ENCODE measurements at places on chromosomes 12 and 14.

- no peak overlapping the region for H3K4me3 ChIP-seq
- H3K4me1 ChIP-seq, result no peaks in the 10 kb centered on the region
- no peak for DNase-seq
- H3K36me3 ChIP-seq, result peaks cover 47% of the 10 kb centered on the region
- no peaks in the 10 kb centered on the region for H3K27me3 ChIP-seq
- H3K27ac ChIP-seq, result no peak overlapping the region
Measured at GRCh38 chr14:68099495-68100045, 280.0 kb downstream of the RAD51B start.

DNA sequence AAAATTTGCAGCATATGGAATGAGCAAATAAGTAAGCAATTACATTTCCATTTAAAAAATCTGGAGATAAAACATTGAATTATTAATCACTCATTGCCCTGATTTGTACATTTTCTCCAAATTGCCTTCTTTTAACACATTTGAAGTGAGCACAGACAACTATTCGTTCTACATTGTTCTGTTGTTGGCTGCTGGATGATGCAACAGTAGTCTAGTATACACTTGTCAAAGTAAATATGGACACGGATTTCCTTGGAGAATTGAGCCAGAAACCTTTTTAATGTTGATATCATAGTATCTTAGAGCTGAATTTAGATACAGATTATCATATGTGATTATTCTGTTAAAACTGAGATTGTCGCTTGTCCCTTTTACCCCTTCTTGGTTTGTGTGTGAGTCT is 188.2 kb downstream of the FUT8 start:
- peaks cover 8% of the 10 kb centered on the region for H3K4me1 ChIP-seq
- DNase-seq, result no peak
- no peak overlapping the region for H3K27ac ChIP-seq
- peaks cover 7% of the 10 kb centered on the region for H3K36me3 ChIP-seq
- no peak overlapping the region for H3K4me3 ChIP-seq

DNA sequence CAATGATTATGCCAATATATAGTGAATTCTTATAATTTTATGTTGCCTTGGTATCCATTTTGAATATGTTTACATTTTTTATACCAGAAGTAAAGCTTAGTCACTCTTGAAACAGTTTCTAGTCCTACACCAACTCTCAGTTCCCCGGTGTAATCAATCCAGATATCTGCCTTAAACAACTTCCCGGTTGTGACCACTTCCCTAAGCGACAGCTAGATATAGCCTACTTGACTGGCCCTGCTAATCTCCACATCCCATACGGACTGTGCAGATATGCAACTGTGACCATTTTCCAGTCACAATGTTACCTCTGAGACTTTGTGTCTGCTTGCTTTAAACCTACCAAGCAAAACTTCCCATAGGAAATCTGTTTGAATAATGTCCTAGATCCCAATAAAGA is 1551.5 kb upstream of the SEL1L start:
- no peaks in the 10 kb centered on the region for H3K36me3 ChIP-seq
- H3K4me3 ChIP-seq, result no peak overlapping the region
- DNase-seq, result no peak
- no peak overlapping the region for H3K27ac ChIP-seq

GRCh38 chr12:52521568-52522266 is 1.5 kb upstream of the KRT5 start:
- peaks cover 4% of the 10 kb centered on the region for H3K27me3 ChIP-seq
- no peaks in the 10 kb centered on the region for H3K36me3 ChIP-seq
- H3K4me3 ChIP-seq, result no peak overlapping the region
- H3K27ac ChIP-seq, result no peak overlapping the region
- H3K4me1 ChIP-seq, result peaks cover 3% of the 10 kb centered on the region

- DNase-seq, result no peak
- H3K27ac ChIP-seq, result no peak overlapping the region
- H3K36me3 ChIP-seq, result peaks cover 11% of the 10 kb centered on the region
Measured at GRCh38 chr12:31843398-31844095, 114.7 kb upstream of the AMN1 start.

GRCh38 chr12:121651320-121651719 is 18.1 kb downstream of the MORN3 start:
- no peak overlapping the region for H3K4me3 ChIP-seq
- peaks cover 19% of the 10 kb centered on the region for H3K4me1 ChIP-seq
- DNase-seq, result no peak
- H3K27ac ChIP-seq, result peak overlapping the region; percentile 42
- H3K27me3 ChIP-seq, result no peaks in the 10 kb centered on the region
- peaks cover 29% of the 10 kb centered on the region for H3K36me3 ChIP-seq

DNA sequence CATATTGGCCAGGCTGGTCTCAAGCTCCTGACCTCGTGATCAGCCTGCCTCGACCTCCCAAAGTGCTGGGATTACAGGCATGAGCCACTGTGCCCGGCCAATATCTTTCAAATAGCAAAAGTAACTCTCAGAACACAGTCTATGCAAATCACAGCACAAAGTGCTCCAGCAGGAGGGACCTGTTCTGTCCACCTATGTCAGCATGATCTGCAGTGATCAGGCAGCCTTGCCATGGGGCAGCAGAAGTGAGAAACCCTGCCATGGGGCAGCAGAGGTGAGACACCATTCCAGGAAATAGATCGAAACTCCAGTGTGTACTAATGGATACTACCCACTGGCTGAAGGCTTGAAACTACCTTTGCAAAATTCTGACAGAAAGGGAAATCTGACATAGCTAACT is 78.5 kb upstream of the EIF5 start:
- DNase-seq, result no peak
- H3K27me3 ChIP-seq, result peaks cover 25% of the 10 kb centered on the region
- no peak overlapping the region for H3K4me3 ChIP-seq
- H3K27ac ChIP-seq, result no peak overlapping the region
- no peaks in the 10 kb centered on the region for H3K36me3 ChIP-seq
- H3K4me1 ChIP-seq, result peaks cover 4% of the 10 kb centered on the region

- peaks cover 16% of the 10 kb centered on the region for H3K27me3 ChIP-seq
- H3K4me3 ChIP-seq, result peak overlapping the region; percentile 75
- peak; percentile 60 for DNase-seq
- peak overlapping the region; percentile 99 for H3K27ac ChIP-seq
- peaks cover 43% of the 10 kb centered on the region for H3K4me1 ChIP-seq
Measured at GRCh38 chr12:6540181-6540877, 6.0 kb downstream of the GAPDH start.

- H3K4me3 ChIP-seq, result no peak overlapping the region
- peaks cover 65% of the 10 kb centered on the region for H3K4me1 ChIP-seq
- H3K27me3 ChIP-seq, result no peaks in the 10 kb centered on the region
- peak overlapping the region; percentile 66 for H3K27ac ChIP-seq
- DNase-seq, result no peak
Measured at GRCh38 chr12:64631197-64631596, 20.9 kb downstream of the RASSF3 start.

GRCh38 chr14:22491683-22492621 is 97.1 kb downstream of the DAD1 start:
- H3K4me3 ChIP-seq, result peak overlapping the region; percentile 90
- H3K27me3 ChIP-seq, result no peaks in the 10 kb centered on the region
- peaks cover 8% of the 10 kb centered on the region for H3K4me1 ChIP-seq
- no peak for DNase-seq
- peaks cover 75% of the 10 kb centered on the region for H3K36me3 ChIP-seq

- no peak overlapping the region for H3K4me3 ChIP-seq
- no peak overlapping the region for H3K27ac ChIP-seq
- no peaks in the 10 kb centered on the region for H3K36me3 ChIP-seq
- no peak for DNase-seq
Measured at GRCh38 chr12:117807355-117807754, 161.4 kb downstream of the KSR2 start.

DNA sequence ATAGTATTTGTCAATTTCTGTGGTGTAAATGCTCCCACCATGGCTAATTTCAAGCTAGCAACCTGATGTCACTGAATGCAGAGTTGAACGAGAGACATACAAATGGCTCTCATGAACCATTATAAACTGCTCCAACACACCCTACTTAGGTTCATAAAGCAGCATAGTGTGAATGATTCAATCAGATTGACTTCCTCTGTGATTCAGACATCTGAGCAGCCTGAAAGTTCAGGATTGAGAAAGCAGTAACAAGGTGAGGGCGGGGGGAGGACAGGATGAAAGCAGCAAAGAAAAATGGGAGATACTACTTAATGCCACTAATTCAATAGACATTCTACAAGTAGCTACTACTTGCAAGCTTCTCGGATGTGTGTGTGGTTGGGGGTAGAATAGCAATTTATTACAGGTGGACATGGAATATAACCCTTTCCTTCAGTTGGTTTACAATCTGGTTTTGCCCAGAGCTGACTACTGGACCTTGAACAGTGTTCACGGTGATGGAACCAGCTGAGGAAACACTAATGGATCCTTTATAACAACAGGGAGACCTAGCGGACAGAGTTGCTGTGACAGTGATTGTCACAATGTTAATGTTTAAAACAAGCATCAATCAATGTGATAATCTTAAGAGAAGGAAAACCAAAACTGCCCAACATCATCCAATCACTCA is 52.5 kb upstream of the PELI2 start:
- no peak for DNase-seq
- no peak overlapping the region for H3K27ac ChIP-seq
- no peak overlapping the region for H3K4me3 ChIP-seq
- H3K27me3 ChIP-seq, result peaks cover 4% of the 10 kb centered on the region
- H3K36me3 ChIP-seq, result no peaks in the 10 kb centered on the region

DNA sequence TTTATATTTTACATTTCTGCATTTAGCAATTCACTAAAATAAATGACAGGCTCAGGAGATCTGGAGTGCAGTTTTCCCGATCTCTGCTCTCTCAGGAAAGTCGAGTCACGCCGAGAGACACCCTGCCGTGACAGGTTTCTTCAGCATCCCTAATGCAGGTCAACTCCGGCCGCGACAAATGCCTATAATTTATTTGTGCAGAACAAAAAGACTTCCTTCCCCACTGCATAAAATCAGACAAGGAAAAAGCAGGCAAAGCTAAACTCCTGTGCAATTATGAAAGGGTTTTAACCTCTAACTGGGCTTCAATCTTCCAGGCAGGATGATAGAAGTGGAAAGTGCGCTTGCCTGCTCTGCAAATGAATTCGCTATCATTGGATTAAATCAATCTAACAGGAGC is 28.1 kb downstream of the SPRING1 start:
- H3K36me3 ChIP-seq, result peaks cover 3% of the 10 kb centered on the region
- no peak overlapping the region for H3K4me3 ChIP-seq

DNA sequence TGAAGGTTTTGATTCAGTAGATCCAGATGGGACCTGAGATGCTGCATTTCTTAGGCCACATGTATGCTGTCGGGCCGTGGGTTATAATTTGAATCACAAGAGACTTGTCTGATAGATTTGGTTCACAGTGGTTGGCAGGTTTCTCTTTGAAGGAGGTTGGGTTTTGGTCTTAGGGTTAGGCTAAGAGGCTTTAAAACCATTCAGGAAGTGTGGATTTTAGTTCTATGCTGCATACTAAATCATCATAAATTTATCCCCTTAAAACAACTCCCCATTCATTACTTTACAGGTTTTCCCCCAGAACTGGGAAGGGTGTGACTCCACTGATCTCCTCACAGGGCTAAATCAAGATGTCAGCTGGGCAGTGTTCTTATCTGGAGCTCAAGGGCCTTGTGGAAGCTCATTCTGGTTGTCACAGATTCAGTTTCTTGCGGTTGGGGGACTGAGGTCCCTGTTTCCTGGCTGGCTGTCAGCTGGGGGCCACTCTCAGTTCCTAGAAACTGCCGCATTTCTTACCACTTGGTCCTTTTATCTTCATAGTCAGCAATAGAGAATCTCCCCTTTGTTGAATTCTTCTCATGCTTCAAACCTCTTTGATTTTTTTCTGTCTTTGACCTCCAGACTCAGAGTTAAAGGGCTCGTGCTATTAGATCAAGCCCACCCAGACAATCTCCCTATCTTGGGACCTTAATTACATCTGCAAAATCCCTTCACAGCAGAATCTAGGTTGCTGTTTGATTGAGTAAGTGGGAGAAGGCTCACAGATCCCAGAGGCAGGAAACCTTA is 20.6 kb upstream of the PCNX1 start:
- peak overlapping the region; percentile 86 for H3K27ac ChIP-seq
- peak; percentile 67 for DNase-seq
- H3K4me1 ChIP-seq, result peaks cover 74% of the 10 kb centered on the region
- H3K27me3 ChIP-seq, result no peaks in the 10 kb centered on the region
- no peaks in the 10 kb centered on the region for H3K36me3 ChIP-seq

DNA sequence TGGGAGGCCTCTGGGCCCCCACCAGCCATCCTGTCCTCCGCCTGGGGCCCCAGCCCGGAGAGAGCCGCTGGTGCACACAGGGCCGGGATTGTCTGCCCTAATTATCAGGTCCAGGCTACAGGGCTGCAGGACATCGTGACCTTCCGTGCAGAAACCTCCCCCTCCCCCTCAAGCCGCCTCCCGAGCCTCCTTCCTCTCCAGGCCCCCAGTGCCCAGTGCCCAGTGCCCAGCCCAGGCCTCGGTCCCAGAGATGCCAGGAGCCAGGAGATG is 729 bp upstream of the GAPDH start:
- H3K27me3 ChIP-seq, result peaks cover 29% of the 10 kb centered on the region
- peaks cover 47% of the 10 kb centered on the region for H3K4me1 ChIP-seq
- peaks cover 73% of the 10 kb centered on the region for H3K36me3 ChIP-seq
- DNase-seq, result no peak
- H3K4me3 ChIP-seq, result peak overlapping the region; percentile 99
- peak overlapping the region; percentile 99 for H3K27ac ChIP-seq

DNA sequence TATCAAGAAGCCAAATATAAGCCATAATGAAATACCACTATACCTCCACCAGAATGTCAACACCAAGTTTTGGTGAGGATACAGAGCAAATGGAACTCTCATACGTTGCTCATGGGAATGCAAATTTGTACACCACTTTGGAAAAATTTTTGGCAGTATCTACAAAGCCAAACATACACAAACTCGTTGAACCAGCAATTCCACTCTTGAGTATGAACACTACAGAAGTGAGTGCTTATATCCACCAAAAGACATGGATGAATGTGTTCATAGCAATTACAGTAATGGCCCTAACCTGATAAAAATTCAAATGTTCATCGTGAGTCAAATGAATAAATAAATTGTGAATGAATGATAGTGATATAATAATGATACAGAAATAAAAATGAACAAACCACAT is 24.8 kb downstream of the C12orf71 start:
- H3K27ac ChIP-seq, result no peak overlapping the region
- DNase-seq, result no peak
- H3K36me3 ChIP-seq, result peaks cover 2% of the 10 kb centered on the region
- H3K27me3 ChIP-seq, result no peaks in the 10 kb centered on the region
- peaks cover 2% of the 10 kb centered on the region for H3K4me1 ChIP-seq

DNA sequence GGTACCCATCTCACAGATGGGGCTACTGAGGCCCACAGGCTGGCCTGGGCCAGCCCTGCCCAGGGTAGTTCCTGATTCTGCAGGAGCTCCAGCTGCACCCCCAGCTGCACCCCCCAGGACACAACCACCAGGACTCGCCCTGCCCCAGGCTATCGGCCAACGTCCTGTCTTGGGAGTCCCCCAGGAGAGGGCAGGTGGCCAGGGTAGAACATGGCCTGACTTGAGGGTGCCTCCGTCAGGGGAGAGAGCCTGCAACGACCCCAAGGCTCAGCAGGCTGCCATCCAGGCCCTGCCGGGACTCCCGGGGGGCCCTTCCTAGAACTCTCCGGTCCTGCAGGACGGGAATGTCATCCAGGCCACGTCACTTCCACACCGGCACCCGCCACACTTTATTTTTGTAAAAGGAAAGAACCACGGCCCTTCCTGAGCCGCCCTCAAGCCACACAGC is 15.8 kb downstream of the JAG2 start:
- H3K36me3 ChIP-seq, result no peaks in the 10 kb centered on the region
- H3K4me3 ChIP-seq, result no peak overlapping the region
- DNase-seq, result peak; percentile 0
- no peaks in the 10 kb centered on the region for H3K27me3 ChIP-seq
- no peak overlapping the region for H3K27ac ChIP-seq

GRCh38 chr12:40226705-40227104 is 1.9 kb downstream of the LRRK2 start:
- H3K4me3 ChIP-seq, result peak overlapping the region; percentile 11
- H3K36me3 ChIP-seq, result no peaks in the 10 kb centered on the region
- H3K4me1 ChIP-seq, result peaks cover 5% of the 10 kb centered on the region
- H3K27ac ChIP-seq, result no peak overlapping the region
- no peak for DNase-seq

Data from activated naive CD8-positive, alpha-beta T cell treated with anti-CD3 and anti-CD28 coated beads for 36 hours (primary cell).